ENCODE measurements at places on chromosomes 4 and X.

DNA sequence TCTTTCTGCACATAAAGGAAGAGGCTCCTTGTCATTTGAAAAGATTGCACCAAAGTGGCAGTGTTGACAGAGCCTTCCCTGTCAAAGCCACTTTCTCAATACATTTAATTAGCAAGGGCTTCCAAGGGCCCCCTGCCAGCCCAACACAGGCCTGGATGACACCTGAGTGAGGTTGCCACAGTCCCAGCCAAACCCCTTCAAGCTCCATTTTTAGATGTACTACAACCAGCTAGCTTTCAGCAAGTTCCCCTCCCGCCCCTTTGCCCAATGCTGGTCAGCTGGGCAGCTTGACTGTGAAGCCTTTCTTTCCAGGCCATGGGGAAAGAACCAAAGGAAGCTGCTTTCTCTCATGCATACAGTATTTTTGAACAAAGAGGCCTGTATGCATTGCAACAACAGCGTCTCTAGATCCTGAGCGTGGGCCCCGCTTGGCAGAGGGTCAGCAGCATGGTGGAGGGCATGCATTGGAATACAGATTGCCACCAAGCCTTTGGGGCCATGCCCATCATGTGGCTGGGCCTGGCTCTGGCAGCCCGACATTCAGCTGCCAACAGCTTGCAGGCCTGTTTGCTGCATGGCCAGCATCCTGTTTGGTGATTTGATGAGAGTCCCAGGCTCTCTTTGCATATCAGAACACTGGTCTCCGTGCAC, 261.1 kb upstream of the GATB start:
- DNase-seq, result no peak

GRCh38 chr4:168852933-168853713, 156.9 kb downstream of the CBR4 start:
- DNase-seq, result no peak

DNA sequence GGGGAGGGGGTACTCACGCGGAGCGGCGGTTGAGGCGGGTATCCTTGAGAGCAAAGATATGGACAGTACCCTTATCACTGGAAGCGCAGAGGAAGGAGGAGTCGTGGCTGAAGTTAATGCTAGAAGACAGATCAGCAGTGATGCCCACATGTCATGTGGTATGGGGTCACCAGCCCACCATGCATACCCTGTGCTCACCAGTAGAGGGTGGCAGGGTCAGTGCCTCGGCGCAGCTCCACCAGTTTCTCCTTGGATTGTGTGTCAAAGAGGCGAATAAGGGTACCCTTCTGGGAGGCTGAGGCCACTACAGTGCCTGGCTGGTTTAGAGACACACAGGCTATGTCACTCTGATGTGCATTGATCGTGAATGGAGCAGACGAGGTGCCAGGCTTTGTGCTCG, 1.5 kb upstream of the PRAF2 start:
- no peak for DNase-seq

GRCh38 chr4:133865612-133866327, 335.8 kb downstream of the PABPC4L start:
- no peak for DNase-seq

- DNase-seq, result no peak
These were observed 18.3 kb downstream of the MAGED2 start for GRCh38 chrX:54825716-54826438.

- no peak for DNase-seq
These were observed 354.9 kb downstream of the DHRSX start for GRCh38 chrX:2145692-2146367.

DNA sequence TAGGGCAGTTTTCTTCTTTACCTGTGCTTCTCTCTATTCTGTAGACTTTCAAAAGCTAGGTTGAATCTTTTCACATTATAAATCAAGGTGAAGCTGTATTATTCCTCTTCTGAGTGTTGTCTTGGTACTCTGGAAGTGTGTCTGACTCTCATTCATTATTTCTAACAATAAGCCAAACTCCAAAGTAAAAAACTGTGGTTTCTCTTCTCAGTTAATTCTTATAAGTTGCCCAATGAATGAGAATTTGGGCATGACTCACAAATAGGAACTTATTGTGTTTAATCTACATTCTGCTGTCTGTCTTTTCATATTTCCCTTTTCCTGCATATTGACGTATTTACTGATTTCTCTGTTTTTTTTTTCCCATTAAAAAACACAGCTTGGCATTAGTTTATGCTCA, 714.5 kb downstream of the CCSER1 start:
- no peak for DNase-seq

GRCh38 chrX:21926527-21927278, 13.8 kb upstream of the SMS start:
- DNase-seq, result no peak

DNA sequence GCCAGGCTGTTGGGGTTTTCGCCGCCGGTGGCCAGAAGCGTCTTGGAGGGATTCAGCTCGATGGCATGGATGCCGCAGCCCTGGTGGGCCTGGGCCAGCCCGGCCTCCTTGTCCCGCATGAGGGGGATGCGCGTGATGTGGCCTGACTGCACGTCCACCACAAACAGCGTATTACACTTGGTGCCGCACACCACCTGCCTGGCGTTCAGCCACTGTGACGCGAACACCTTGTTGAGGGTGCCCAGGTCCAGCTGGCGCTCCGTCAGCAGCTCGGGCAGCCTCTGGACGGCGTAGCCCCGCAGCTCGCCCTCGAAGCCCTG, 728 bp downstream of the DCAF12L2 start:
- no peak for DNase-seq

DNA sequence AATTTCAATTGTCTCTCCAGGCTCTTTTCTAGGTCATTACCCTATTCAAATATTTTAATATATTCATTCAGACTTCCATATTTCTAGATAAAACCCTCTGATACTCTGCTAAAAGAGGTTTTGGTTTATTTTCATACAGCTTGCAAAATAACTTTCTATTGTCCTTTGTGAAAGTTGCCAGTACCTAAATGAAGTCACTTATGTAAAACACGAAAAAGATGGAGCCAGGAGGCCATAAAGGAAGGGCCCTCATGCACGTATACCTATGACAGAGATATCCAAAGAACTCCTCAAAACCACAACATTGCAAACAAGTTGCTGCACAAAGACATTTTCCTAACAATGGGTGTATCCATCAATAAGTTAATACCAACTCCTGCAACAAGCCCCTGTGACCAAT, 25.7 kb upstream of the ELOVL6 start:
- DNase-seq, result no peak

GRCh38 chr4:78057600-78058550, 752 bp downstream of the FRAS1 start:
- no peak for DNase-seq

GRCh38 chr4:144970597-144970996, 127.4 kb downstream of the ANAPC10 start:
- DNase-seq, result no peak

- DNase-seq, result no peak
These were observed 73.3 kb downstream of the DCTD start for GRCh38 chr4:182843808-182844325.

DNA sequence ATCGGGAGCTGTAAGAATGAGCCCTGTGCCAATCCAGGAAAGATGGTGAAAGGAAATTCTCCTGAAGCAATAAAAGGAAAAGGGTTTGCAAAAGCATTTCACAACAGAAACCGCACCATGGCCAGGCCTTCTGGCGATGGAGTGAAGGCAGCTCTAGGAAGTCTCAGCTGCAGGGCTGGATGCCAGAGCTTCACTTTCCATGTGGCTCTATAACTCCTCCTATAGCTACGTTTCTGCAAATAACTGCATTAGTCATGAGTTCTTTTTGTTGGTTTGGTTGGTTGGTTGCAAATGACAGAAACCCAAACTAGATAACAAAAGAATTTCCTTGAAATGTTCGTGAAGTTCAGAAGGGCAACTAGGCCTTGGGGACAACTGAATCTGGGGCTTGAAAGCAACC, 84.6 kb downstream of the RELL1 start:
- DNase-seq, result no peak

- no peak for DNase-seq
These were observed 21.3 kb downstream of the FANCB start for GRCh38 chrX:14851526-14851925.

- no peak for DNase-seq
These were observed 40.5 kb upstream of the GPR78 start for GRCh38 chr4:8539661-8540060.

DNA sequence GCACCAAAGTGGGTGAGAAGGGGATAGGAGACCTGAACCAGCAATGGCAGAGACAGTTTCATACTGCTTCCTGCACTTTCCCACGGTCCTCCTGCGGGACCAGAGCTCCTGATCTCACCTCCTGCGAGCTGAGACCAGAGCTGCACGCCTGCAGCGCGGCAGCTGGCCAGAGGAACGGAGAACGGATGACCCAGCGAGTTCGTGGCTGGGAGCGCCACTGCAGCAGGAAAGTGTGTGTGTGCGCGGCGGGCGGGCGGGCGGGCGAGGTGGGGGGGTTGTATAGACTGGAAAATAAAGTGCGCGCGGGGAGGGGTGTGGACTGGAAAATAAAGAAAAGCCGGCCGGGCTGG, 16.5 kb downstream of the MCF2 start:
- no peak for DNase-seq

- DNase-seq, result no peak
These were observed 11.4 kb downstream of the KLF3 start for GRCh38 chr4:38675146-38676121.

DNA sequence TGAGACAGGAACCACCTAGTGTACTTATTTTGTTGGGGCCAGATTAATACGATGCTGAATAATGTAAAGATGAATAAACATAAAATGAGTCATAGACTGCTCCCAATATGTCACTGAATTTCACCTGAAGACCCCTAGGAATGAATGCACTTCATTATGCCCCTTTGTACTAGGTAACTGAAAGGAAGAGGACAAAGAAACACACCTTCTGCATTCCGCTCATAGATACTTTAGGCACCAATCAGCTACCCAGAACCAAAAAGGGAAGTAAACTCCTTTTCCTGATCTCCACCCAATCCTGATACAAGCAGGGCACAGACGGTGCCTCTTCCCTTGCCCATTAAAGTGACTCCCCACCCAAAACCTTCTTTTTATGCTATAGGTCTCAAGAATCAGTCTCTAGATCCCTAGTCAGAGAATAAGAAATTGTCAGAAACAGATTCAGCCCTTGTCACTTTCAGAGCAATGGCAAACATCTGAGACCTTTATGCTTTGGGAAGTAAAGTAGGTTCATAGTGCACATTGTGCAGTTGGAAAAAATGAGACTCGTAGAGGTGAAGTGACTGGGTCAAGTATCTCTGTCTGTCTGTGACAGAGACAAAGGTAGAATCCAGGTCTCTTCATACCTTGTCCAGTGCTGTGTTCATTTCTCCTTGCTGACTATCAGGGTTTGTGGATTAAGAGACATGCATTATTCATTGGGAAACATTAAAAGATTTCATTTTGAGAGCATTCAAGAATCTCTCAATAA, 2.3 kb downstream of the GPR174 start:
- DNase-seq, result no peak
